Vagina (tissue), 2 donors: ENCODE measurements at places on chromosomes 12 and 14.

- no peak for DNase-seq
Observed at GRCh38 chr14:100532906-100533655, 54.1 kb downstream of the BEGAIN start.

GRCh38 chr14:44963775-44964380, 1.9 kb downstream of the TOGARAM1 start:
- no peak for DNase-seq

- DNase-seq, result no peak
Observed at GRCh38 chr14:79513446-79513845, 697.9 kb downstream of the DIO2 start.

DNA sequence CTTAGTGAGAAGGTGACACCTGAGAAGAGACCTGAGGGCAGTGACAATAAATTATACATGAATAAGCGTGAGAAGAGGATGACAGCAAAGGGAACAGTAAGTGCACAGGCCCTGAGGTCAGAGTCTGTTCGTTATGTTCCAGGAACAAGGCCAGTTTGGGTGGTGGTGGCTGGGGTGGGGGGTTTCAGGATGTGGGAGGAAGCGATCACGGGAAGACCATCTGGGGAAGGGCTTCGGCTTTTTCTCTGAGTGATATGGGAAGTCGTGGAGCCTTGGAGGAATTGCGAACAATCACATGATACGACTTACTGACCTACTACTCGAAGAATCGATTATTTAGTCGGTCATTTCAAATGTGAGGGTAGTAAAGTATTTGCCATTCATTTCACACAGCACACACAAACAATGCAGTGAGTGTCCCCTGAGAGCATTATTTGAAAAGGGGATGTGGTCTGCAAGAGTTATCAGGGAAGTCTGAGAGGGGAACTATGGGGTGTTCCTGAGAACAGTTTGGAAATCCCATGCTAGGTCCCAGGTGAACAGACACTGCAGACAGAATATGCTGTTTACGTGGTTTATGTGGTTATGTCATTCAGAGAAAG, 94.7 kb downstream of the SLC38A1 start:
- no peak for DNase-seq

GRCh38 chr12:7144414-7145120, 14.4 kb downstream of the CLSTN3 start:
- DNase-seq, result no peak

DNA sequence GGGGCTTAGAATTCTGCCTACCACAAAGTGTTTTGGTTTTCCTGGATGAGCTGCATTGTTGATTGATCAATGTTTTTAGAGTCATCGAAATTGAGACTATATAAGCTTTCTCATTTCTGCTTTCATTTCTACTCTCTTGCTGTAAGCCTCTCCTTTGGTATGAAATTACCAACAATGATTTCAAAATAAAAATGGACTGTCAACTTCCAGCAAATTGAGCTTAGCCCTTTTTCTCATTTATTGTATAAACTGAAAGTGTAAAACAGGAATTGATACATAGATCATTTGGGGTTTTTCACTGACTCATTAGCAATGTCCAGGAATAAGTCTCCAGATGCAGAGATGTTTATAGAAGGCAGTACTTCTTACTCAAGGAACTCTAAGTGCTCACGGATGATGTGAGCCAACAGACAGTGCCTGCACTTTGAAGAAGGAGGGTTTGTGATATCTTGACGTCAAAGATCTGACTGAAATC, 20.0 kb upstream of the PCNX1 start:
- no peak for DNase-seq

GRCh38 chr12:97474161-97474560, 11.6 kb downstream of the RMST start:
- DNase-seq, result no peak

DNA sequence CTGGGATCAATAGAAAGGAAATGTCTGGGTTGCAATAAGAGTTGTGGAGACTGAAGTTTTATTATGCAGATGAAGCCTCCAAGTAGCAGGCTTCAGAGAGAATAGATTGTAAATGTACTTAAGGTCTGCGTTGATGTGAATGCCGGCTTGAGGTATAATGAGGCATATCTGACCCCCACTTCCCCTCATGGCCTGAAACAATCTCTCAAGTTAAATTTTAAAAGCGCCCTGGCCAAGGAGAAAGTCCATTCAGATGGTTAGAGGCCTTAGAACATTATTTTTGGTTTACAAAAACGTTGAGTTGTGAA, 28.3 kb upstream of the HIGD1C start:
- no peak for DNase-seq

DNA sequence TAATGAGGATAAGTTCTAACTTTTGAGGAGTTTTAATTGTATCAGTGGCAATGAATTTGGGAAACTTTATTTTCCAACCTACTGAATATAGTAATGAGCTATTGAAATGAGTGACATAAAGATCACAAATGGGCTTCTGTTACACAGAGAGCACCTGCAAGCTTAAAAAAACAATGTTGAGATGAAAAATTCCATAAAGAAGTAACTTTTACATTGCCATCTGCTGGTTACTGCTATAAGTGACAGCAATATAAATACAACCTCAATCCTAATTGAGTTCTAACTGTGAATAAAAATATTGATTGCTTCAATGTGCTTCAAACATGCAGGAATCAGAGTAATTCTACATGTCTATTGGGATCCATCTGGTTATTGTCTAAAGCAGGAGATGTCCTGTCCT, 14.2 kb downstream of the WIF1 start:
- no peak for DNase-seq

DNA sequence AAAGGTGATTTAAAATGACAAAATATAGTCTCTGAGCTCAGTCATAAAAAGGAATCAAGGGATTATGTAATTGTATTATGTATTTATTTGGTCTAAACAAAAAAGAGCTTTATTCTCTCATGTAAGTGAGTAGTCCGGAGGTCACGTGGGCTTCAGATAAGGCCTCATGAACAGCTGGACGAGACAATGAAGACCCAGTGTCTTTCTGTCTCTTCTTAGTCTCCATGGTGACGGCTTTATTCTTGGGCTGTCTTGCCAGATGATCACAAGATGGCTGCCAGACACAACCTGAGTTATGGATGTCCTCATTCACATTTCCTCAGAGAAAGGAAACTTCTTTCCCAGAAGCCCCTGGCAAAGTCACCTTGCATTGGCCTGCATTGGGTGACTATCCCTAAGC, 98.6 kb downstream of the ARF6 start:
- no peak for DNase-seq

- DNase-seq, result no peak
Observed at GRCh38 chr12:67677166-67677565, 28.6 kb downstream of the DYRK2 start.

DNA sequence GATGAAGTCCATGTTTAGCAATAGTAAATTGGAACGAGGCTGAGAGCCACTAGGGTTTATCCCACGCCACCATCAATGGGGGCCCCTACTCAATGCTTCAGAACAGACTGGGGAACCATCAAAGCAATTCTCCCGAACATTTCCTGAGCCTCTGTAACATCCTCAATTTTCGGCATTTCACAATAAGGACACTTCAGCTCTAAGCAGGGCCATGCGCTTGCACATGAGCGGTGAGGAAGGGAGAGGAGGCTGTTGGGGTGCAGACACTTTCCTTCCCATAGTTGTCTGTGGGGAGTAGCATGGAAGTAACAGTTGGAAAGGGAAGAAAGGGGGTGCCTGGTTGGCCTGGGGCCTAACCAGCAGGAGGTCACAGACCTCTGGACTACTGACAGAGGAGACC, 129.9 kb upstream of the PRMT8 start:
- DNase-seq, result no peak

- DNase-seq, result no peak
Observed at GRCh38 chr12:74537126-74537706, 419 bp upstream of the ATXN7L3B start.

- no peak for DNase-seq
Observed at GRCh38 chr12:64587447-64587846, 22.8 kb upstream of the RASSF3 start.

- no peak for DNase-seq
Observed at GRCh38 chr12:106417926-106418910, 60.7 kb downstream of the POLR3B start.

DNA sequence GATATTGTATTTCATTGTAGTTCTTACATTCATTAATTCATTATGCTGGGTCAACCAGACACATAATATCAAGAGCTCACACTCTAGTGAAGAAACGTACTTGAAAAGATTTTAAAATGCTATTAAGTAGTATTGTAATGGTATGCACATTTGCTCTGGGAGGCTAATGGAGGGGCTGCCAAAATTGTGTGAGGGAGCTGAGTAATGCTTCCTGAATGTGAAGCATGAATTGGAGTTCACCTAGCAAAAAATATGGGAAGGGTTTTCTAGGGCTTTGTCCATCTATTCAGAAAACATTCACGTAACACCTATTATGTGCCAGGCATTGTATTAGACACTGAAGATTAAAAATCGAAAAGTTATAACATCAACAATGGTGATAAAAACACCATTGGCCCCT, 403.8 kb upstream of the PDE3A start:
- no peak for DNase-seq

GRCh38 chr12:79098530-79098929, 234.0 kb downstream of the SYT1 start:
- DNase-seq, result no peak

DNA sequence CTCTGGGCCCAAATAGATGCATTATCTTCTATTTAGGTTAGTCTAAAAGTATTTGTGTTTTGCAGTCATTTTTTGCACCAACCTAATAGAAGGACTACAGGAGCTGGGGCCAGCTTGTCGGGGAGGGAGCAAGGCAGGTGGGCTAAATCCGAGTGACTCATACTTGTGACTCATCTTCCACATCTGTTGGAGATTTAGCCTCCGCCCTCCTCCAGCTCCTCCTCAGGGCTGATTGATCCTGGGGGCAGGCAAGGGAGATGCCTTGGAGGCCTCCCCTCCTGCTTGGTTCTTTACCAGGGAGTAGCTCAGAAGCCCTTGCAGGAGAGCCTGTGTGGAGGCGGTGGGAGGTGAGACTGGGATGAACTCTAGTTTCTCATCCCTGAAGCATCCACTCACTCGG, 27.9 kb downstream of the RHOF start:
- no peak for DNase-seq

- DNase-seq, result no peak
Observed at GRCh38 chr14:26448181-26448855, 149.5 kb downstream of the NOVA1 start.

DNA sequence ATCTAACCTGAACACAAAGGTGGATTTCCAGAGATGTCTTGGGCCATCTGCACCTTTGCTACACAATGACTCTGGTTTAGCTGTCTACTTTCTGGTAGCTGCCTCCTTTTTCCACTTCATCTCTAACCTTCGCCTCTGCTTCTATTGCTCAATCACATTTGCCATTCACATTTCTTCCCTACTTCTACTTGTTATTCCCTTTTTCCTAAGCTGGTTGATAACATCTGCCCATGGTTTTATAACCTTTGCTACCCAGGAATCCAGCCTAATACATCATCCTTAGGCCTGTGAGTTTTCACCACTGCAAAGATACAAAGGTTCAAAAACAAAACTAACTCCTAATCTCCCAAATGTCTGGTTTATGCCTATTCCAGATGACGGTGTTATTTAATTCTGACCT, 13.2 kb downstream of the SPPL3 start:
- DNase-seq, result no peak

DNA sequence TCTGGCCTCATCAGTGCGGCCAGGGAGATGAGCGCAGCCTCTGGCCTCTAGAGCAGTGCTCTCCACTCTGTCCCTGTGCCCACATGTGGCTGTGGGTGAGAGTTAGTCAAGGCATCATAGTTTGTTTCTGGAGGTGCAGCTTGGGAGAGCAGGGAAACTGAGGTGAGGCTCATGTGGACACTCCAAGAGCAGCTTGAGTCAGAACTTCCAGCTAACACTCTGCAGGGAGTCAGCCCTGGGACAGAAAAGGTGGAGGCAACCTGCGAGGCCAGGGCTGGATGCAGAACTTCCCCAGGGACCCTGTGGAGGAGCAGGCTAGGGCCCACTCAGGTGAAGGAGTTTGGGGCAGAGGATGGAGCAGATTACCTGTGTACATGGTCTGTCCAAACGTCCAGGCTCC, 10.8 kb downstream of the ISCA2 start:
- no peak for DNase-seq

- DNase-seq, result no peak
Observed at GRCh38 chr14:58455593-58456265, 28.2 kb downstream of the KIAA0586 start.

DNA sequence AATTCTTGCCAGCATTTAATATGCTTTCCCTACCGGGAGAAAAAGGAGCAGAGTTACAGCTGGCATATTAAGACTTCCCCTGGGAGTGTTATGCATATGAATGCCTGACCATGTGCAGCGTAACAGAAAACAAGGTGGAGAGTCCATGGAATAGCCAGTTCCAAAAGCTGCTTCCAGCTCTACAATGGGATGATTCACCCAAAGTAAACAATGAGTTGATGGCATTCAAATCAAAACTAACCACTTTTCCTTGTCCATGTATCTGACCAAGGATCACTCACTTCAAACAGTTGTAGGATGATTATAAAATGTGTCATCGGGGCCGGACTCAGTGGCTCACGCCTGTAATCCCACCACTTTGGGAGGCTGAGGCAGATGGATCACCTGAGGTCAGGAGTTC, 48.1 kb upstream of the BICDL1 start:
- DNase-seq, result no peak

DNA sequence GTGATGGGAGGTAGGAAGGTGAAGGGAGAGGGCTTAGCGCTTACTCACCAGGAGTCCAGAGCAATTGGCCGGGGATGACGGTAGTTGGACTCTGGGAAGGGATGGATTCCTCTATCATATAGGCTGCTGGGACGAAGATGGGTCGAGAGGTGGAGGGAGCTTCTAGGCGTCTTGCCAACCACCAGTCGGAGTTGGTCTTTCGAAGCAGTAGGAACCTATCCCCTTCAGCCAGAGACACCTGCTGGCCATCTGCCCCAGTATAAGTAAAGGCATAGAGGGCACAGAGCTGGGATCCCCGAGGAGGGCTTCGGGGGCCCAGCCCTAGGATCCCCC, 657 bp downstream of the ARHGAP9 start:
- DNase-seq, result no peak

- no peak for DNase-seq
Observed at GRCh38 chr14:57729208-57730187, 136.4 kb downstream of the SLC35F4 start.

GRCh38 chr12:76265424-76266180, 82.6 kb downstream of the BBS10 start:
- DNase-seq, result no peak

GRCh38 chr14:89388853-89389252, 28.2 kb downstream of the FOXN3 start:
- DNase-seq, result no peak

- DNase-seq, result no peak
Observed at GRCh38 chr12:74426091-74426490, 111.5 kb upstream of the ATXN7L3B start.
